ENCODE measurements at places on chromosomes 5 and 9.
A peak's percentile ranks its signal among the peaks of the same experiment; 100 is the strongest.

DNA sequence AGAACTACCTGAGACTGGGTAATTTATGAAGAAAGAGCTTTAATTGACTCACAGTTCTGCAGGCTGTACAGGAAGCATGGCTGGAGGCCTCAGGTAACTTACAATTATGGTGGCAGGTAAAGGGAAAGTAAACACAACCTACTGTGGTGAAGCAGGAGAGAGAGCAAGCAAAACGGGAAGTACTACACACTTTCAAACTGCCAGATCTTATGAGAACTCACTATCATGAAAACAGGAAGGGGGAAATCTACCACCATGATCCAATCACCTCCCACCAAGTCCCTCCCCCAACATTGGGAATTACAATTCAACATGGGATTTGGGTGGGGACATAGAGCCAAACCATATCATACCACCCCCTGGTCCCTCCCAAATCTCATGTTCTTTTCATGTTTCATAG, 58.7 kb upstream of the GPR151 start:
- no peak for DNase-seq

- no peak for DNase-seq
Observed at GRCh38 chr5:35009019-35009418, 38.7 kb downstream of the AGXT2 start.

DNA sequence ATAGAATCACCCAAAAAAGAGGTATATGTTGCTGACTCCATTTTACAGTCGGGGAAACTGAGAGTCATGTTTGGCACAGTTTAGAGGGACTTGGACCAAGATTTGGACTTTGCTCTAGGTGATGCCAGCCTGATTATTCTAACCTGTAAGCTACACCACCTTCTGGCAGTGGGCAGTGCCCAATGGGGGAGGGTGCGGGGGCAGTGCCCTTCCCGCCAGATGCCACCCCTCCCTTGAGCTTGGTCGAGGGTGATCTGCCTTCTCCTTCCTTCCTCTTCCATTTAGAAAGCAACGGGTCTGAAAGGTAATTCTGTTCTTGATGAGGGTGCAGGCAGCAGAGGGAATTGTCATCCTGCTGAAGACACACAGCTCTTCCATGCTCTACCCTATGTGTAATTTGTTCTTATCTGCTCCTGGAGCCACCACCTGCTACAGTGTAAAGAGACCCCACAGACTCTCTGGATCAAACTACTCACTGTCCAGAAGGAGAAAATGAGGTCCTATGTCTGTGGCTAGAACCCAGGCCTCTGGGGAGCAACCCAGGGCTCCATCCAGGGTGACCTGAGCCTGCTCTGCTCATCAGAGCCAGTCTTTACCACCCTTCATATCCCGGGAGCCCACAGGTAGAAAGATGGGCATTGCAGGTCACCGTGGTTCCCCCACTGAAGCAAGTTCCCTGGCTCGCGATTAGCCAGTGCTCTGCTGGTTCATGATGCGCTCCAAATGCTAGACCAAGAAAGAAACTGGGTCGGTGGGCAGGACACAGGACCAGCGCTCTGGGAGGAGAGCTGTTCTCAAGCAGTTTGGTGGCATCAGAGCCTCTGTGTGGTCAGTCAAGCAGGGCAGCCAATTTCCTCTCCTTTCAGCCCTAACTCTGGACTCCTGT, 156.2 kb downstream of the RGS3 start:
- DNase-seq: no peak

DNA sequence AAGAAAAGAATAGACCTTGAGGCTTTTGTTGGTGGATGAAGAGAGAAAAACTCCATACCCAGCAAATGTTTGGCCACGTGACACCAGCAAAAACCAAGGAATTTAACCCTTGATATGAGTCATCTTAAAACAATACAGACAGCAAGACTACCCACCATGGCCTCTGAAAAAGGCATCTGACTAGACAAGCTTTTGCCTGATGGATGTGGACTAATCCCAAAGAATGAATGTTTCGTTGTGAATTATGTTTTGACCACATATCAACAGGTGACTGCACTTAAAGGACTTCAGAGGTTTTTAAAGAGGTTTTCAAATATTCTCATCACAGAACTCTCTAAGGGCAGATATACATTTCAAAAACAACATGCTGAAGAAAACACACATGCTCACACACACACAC, 33.0 kb upstream of the SLC1A3 start:
- DNase-seq: no peak

DNA sequence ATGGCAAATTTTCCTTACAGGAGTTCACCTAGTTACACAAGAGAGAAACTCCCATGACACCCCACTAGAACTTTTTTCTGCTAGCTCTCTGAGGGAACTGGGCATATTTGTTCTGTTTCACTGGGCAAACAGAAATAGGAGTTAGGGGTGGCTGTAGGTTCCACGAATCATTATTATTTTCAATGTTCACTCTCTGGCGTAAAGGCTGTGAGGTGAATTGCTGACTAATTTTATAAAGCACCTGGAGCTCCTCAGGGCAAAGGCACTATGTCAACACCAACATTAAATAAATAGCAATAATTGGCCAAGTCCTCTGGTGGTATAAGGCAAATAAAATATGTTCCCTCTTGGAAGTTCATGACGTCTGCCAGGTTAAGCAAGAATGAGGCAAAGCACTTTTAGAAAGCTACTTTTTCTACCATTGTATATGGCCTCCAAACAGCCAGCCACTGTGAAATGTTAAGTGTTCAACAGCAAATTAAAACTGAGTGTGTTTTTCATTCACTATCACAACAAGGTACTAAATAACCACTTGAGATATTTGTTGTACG, 344.6 kb downstream of the PDE4D start:
- DNase-seq: no peak

DNA sequence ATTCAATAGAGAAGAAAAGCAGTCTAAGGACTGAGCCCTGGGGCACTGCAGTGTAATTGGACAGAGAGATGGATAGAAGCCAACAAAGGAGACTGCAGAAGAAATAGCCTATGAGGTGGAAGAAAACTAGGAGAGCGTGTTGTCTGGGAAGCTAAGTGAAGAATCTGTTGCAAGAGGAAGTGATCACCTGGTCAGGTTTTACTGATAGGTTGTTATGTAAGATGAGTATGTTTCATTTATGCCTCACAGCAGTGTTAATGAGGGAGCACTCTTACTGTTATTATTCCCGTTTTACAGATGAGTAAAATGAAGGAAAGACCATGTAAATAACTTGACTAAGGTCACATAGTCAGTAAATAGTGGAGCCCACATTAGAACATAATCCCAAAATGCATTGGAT, 80.0 kb upstream of the GRHPR start:
- no peak for DNase-seq

DNA sequence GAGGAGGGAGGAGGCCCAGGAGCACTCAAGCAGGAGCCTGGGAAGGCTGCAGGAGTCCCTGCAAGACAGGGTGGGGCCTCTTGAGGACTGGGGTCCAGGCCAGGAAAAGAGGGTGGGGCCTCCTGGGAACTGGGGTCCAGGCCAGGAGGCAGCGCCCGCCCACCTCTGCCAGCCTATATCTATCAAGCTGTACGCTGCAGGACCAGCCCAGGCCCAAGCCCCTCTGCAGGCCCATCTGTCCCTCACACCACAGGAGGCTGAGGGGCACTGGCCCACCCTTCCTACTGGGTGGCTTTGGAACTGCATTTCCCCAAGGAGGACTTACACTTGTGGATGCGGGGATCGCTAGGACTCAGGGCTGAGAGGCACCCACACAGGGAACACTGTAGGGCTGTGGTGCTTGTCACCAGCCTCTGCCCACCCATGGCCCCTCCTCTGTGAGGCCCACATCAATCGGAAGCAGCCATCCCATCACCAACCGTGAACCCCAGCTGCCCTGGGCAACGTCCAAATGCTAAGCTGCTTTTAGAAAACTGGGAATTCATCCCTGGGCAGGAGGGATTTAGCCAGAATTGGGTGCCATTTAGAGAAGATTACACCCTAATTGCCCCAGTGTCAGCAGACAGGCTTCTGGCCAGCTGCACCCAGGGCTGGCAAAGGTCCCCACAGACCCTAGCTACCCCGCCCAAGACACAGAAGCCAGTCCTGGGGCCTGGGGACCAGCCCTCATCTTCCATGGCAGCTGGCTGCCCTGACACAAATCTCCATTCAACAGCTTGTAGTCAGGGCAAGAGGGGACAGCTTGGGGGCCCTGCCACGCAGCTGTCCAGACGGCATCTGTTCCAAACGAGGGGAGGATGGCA, 15.3 kb downstream of the BICD2 start:
- no peak for DNase-seq

GRCh38 chr5:110572729-110573128, 153.7 kb downstream of the TMEM232 start:
- DNase-seq: no peak

DNA sequence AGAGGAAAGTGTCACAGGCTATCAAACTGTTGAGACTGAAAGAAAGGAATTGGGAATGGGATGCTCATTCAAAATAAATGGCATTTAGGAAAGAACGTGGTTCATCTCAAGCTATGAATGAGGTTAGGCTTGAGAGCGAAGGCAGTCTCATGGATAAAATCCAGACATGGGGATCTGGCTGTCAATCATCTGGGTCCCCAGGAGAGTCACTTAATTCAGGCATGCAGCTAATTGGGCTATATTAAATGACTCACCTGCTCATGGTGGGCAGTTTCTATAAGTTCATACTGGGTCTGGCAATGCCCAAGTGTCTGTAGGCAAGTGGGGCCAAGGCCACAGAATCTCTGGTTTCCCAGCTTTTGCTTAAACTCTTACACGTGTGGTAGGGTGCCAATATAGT, 286.5 kb upstream of the SEMA6A start:
- DNase-seq: no peak

DNA sequence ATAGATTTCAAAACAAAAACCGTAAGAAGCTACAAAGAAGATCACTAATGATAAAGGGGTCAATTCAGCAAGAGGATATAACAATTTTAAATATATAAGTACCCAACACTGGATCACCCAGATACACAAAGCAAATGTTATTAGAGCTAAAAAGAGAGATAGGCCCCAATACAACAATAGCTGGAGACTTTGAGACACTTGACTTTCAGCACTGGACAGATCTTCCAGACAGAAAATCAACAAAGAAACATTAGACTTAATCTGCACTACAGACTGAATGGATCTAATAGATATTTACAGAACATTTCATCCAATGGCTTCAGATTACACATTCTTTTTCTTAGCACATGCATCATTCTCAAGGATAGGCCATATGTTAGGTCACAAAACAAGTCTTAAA, 46.3 kb upstream of the TAF1L start:
- DNase-seq: no peak

GRCh38 chr9:21889673-21890072, 87.2 kb downstream of the MTAP start:
- DNase-seq: no peak

DNA sequence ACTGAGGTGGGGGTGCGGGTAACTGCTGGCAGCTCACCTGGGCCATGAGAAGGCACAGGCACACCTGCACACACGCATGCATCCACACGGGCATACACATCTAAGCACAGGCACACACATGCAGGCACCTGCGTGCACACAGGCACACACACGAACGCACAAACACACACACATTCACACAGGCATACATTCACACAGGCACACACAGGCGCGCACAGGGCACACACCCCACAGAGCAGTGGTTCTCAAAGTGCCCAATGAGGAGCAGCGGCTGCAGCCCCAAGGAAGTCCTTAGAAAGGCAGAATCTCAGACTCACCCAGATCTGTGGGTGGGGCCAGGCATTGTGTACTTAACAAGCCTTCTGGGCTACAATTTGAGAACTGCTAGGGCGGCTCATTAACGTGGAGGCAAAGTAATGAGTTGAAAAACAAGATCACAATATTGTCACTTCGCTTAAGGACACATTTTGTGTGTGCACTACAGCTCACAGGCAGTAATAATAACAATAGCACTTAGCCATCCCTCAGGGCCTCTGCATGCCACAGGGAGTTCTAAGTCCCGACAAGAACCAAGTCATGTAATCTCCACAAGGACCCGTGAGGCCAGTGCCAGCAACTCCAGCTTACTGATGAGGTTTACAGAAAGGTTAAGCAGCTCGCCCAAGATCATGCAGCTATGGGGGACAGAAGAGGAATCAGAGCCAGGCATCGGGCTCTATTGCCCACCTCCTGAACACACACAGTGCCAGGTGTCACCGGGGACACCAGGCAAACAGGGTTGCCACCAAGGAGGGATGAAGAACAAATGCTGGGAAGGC, 91.6 kb downstream of the ROR2 start:
- DNase-seq: no peak

- DNase-seq: peak; percentile 10
Observed at GRCh38 chr9:132943651-132944293, 644 bp downstream of the TSC1 start.

DNA sequence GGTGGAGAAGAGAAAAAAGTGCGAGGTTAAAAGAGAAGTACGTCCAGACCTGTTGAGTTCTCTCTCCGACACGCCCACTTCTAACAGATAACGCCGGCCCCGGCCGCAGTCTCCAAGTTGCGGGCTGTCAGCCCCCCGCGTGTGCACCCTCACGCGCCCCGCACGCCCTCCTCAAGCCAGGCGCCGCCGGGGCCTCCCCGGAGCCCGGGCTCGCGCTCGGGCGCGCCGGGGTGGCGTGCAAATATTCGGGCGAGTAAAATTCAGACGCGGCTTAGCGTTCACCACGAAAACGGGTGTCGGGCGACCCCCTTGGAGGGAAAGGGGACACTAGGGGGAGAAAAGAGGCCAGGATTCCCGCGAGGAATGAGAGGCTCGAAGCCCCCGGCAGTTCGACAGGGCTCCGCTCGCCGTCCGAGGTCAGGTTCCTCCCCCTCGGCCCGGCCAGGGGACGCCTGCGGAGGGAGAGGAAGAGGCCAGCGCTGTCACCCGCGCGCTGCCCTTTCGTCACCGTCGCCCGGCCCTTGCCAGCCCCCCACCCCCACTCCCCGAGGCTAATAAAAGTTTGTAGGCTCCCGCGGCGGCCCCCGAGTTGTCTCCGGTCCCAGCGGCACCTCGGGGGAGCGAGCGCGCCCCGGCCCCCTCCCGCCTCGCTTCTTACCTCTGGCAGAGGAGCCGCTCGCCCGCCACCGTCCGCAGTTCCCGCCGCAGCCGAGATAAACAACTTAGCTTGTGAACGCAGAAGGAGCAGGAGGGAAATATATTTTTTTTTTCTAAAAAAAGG, 743 bp downstream of the NR3C1 start:
- peak; percentile 63 for DNase-seq

DNA sequence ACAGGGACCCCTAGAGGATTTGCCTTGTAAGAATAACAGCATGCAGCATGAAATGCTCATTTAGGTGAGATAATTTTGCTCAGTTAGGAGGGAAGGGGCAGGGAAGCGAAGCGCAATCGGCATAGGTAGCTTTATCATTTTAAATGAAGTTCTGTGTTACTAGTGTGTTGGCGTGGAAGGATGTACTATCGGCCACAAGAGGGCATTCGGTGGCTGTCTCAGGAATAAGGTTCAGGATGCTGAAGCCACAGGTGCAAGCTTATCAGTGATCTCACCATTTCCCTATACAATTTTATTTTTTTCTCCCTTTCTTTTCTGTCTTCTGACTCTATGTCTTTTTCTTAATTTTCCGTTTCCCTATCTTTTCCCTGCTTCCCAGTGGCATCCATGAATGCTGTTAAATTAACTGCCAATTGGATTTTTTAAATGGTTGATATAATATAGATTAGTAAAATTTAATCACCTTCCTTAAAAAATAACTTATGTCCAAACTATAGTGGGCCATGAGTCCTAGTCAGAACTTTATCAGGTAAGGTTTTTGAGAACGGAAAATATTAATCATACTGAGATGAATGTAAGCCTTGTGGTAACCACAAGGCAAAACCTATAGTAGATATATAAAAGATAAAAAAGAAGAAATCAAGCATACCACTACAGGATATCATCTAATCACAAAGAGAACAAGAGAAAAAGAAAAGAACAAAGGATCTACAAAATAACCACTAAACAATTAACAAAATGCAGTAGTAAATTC, 1.2 kb upstream of the INSL6 start:
- DNase-seq: peak; percentile 77

Data from activated CD4-positive, alpha-beta T cell treated with anti-CD3 and anti-CD28 coated beads, Interleukin-2, amount 10 ng/mL, durations not matched to agents 7 days and 5 days (primary cell).